ENCODE measurements at places on chromosomes 2 and 18. TPM values are rescaled to one million over a fixed set of nuclear protein-coding genes. Genes with fewer than 3 reads are reported as not detected.

KCNG2 gene
- not detected for total RNA-seq

SLC35F6 gene
- 33.2 TPM for total RNA-seq

KRTCAP3 gene
- 2.6 TPM for total RNA-seq

SLC9A4 gene
- total RNA-seq, result 0.11 TPM

UGT1A7 gene
- total RNA-seq, result not detected

UGT1A3 gene
- not detected for total RNA-seq

CPS1 gene
- total RNA-seq, result 0.62 TPM

TXNDC2 gene
- 0.13 TPM for total RNA-seq

FZD7 gene
- total RNA-seq, result 15.1 TPM

ANKRD62 gene
- total RNA-seq, result not detected

KHK gene
- 39.1 TPM for total RNA-seq

PPP1R1C gene
- 5.3 TPM for total RNA-seq
